ENCODE measurements at places on chromosomes 6 and 20. TPM values are rescaled to one million over a fixed set of nuclear protein-coding genes. Genes with fewer than 3 reads are reported as not detected.

- H3K27ac ChIP-seq: no peak overlapping the region
- peaks cover 1% of the 10 kb centered on the region for H3K4me1 ChIP-seq
- H3K27me3 ChIP-seq: no peaks in the 10 kb centered on the region
- no peak overlapping the region for H3K4me3 ChIP-seq
- H3K36me3 ChIP-seq: no peaks in the 10 kb centered on the region
Observed at GRCh38 chr20:47568019-47568418, 66.3 kb downstream of the NCOA3 start.

- H3K4me1 ChIP-seq: peaks cover 23% of the 10 kb centered on the region
- no peak for DNase-seq
- no peaks in the 10 kb centered on the region for H3K36me3 ChIP-seq
- H3K4me3 ChIP-seq: no peak overlapping the region
- H3K27me3 ChIP-seq: no peaks in the 10 kb centered on the region
Observed at GRCh38 chr6:5497896-5498578, 236.7 kb downstream of the FARS2 start.

- H3K36me3 ChIP-seq: no peaks in the 10 kb centered on the region
- no peaks in the 10 kb centered on the region for H3K4me1 ChIP-seq
- H3K27ac ChIP-seq: no peak overlapping the region
- H3K4me3 ChIP-seq: no peak overlapping the region
- DNase-seq: no peak
- H3K27me3 ChIP-seq: no peaks in the 10 kb centered on the region
Observed at GRCh38 chr20:57857969-57858368, 148.2 kb upstream of the PMEPA1 start.

DNA sequence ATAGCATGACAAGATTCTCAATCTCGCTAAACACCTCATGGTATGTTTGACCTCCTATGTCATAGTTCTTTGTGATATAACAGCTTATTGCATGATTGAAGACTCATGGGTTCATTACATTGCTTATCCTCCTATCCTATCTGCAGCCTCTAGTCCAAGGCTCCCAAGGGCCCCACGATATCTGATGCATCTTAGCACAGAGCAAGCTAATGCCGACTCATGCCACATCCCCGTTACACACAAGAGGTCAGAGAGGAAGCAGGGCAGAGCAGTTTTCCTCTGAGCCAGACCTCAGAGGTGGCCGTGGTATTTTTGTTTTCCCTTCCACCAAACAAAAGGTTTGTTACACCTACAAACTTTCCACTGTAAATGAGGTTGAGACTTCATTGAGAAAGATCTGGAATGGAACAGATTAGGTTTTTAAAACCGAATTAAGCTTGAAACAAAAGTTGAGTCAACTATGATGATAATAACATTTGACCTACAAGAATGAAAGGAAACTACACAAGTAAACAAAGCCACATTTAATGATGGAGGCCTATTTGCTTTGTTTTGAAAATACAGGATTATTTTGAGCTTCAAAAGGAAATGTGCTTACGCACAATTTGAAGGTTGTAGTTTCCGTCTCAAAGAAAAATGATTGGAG, 133.9 kb upstream of the MYLIP start:
- no peaks in the 10 kb centered on the region for H3K27me3 ChIP-seq
- no peak for DNase-seq
- H3K4me3 ChIP-seq: no peak overlapping the region
- H3K4me1 ChIP-seq: peaks cover 13% of the 10 kb centered on the region
- no peaks in the 10 kb centered on the region for H3K36me3 ChIP-seq

DNA sequence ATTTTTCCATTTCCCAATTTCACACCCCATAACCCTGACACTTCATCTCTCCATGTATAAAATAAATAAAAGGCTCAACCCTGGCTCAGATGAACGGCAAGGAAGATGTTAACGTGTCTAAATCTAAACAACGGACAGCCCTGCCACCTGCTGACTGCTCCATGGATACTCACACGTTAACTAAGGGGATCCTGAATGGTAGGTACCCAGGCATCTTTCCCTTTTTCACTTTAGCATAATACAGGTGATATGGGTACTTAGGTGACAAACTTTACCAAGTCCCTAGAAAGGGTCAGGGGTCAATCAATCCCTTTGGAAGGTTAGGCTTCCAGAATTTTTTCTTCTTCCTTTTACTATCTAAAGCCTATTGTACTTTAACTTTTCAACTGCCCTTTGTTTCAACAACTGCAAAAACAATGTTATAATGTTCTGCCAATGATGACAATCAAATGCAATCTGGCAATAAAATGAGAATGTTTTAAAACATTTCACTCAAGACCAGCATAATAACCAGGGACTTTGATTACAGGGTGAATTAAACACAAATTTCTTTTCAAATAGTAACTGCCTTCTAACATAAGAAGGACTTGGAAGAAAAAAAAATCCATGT, 52.4 kb upstream of the IPCEF1 start:
- no peak overlapping the region for H3K4me3 ChIP-seq
- no peaks in the 10 kb centered on the region for H3K36me3 ChIP-seq
- no peaks in the 10 kb centered on the region for H3K27me3 ChIP-seq
- H3K27ac ChIP-seq: no peak overlapping the region
- DNase-seq: no peak

DNA sequence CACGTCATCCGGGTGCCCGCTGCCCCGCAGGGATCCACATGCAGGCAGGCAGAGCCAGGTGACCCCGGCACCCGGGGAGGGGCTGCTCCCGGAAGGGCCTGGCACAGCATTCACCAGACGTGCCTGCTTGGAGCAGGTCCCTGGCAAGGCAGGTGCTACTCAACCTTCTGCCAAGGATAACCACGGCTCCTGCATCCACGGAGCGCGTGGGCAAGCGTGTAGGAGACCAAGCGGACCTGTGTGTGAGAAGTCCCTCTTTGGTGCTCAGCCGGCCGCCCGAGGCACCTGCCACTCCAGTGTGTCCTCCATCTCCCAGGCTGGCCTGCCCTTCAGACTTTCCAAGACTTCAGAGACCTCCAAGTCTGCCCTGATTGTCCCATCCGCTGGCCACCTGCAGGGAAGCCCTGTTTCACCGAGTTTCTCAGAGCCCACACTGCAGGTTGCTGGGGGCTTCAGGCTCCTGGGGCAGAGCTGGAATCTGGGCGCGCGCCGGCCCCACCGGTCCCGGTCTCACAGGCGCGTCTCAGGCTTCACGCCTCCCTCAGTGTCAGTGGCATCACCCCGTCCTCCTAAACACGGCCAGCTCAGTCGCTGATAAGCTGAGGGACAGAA, 124.3 kb downstream of the DLL1 start:
- no peak overlapping the region for H3K4me3 ChIP-seq
- DNase-seq: no peak
- H3K27ac ChIP-seq: no peak overlapping the region
- no peaks in the 10 kb centered on the region for H3K36me3 ChIP-seq

DNA sequence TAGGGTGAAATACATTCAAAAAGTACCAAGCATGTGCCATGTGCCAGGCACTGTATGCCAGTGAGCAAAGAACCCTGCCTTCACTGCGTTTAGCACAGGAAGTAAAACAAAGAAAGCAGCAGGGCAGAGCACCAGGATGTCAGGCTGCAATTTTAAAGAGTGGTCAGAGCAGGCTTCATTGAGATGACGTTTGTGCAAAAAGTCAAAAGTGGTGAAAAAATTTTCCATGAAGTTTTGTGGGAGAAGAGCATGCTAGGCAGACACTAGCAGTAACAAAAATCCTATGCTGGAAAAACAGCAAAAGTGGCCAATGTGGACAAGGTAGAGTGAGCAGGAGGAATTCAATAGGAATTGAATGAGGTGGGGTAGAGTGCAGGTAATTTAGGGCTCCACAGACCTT, 31.3 kb downstream of the AKIRIN2 start:
- H3K4me3 ChIP-seq: no peak overlapping the region
- no peak for DNase-seq
- H3K27me3 ChIP-seq: no peaks in the 10 kb centered on the region
- H3K27ac ChIP-seq: peak overlapping the region; percentile 45
- peaks cover 8% of the 10 kb centered on the region for H3K4me1 ChIP-seq
- peaks cover 20% of the 10 kb centered on the region for H3K36me3 ChIP-seq

DNA sequence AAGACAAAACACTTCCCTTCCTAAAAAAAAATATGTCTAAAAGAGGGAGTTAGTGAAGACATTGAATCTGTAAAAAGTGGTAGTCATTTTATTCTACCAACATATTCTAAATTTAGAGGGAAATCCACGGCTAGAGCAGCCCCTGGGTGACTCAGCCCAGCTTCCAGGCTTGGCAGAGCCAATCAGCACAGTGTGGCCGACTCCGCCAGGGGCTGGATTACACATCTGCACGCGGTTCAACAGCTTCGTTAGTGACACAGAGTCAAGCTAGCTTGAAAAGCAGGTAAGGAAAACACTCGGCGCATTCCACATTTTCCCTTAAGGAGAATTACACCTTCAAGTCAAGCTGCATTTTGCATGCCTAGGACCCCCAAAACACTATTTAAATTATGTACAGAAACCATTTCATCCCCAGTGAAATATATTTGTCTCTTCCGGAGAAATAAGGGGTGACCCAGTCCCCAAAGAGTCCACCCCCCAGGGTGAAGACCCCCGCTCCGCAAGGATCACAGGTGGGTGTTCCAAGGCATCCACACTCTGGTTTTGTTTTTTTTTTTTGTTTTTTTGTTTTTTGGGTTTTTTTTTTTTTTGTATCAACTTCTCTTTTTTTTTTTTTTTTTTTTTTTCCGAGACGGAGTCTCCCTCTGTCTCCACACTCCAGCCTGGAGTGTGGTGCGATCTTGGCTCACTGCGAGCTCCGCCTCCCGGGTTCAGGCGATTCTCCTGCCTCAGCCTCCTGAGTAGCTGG, 58.4 kb upstream of the ARID1B start:
- H3K36me3 ChIP-seq: no peaks in the 10 kb centered on the region
- H3K27me3 ChIP-seq: no peaks in the 10 kb centered on the region
- no peak overlapping the region for H3K4me3 ChIP-seq

DNA sequence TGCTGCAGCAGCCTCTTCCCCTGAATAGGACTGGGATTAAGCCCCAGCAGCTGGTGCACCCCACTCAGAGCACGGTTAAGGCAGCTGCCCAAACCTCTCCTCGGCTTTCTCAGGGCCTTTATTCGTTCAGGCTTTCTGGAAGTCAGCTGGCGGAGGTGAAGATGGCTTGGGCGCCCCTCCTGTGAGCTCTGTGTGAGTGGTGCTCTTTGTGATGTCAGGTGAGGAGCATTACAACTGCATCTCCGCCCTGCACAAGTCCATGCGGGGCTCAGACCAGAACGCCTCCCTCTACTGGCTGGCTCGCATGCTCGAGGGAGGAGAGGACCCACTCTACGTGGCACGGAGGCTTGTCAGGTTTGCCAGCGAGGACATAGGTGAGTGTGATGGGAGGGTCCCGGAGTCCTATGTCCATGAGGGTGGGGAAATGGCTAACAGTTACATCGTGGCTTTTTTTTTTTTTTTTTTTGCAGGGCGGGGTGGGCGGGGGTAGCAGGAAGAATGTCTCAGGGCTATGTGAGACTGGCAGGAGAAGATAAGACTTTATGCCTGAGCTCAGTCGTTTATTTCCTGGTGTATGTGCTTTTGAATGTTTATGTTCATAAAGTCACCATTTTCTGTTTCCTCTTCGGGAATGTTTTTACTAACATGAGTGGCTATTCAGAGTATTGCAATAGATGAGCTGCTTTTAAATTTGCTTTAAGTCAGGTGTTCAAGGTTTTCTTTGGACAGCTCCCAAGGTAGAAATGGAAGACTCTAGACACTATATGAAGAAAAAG, 18.2 kb downstream of the WRNIP1 start:
- H3K36me3 ChIP-seq: no peaks in the 10 kb centered on the region
- no peaks in the 10 kb centered on the region for H3K27me3 ChIP-seq
- no peak overlapping the region for H3K4me3 ChIP-seq

- H3K36me3 ChIP-seq: no peaks in the 10 kb centered on the region
- H3K27me3 ChIP-seq: no peaks in the 10 kb centered on the region
- DNase-seq: no peak
Observed at GRCh38 chr6:169452117-169452868, 198.6 kb upstream of the THBS2 start.

- H3K27ac ChIP-seq: no peak overlapping the region
- no peaks in the 10 kb centered on the region for H3K36me3 ChIP-seq
- H3K27me3 ChIP-seq: no peaks in the 10 kb centered on the region
Observed at GRCh38 chr20:1811621-1812498, 83.3 kb upstream of the SIRPA start.

DNA sequence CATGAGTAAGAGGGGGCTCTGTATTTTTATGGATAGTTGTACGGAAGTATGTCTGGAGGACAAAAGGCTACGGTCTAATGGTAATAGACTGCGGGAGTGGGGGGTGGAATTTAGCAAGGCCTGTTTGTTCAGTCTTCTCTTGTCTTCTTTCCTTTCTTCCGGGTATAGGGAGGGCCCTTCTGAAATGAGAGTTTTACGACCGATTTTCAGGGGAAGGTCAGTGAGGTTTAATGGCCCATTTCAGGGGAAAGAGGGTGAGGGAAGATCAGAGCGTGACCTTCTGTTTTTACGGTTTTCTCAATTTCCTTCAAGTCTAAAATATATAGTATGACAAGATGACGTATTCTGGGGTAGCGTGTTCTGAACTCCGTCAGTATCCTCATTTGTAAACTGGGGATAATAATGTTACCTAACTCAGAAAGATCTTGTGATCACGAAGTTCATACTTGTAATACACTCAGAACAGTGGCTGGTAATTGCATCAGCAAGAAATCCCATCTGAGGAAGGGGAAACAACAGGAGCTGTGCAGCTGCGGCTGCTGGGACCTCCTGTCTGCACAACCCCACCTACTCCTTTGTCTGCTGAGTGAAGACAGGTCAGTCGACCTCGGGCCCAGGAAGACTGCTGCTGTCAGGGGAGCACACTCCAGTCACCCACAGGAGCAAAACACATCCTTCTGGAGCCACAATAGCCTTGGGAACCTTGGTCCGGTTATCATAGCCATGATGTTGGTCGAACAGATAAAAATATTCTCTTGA, 90.4 kb downstream of the MAP3K7 start:
- H3K4me3 ChIP-seq: peak overlapping the region; percentile 22
- H3K27ac ChIP-seq: peak overlapping the region; percentile 89
- H3K36me3 ChIP-seq: no peaks in the 10 kb centered on the region
- DNase-seq: peak; percentile 56
- H3K4me1 ChIP-seq: peaks cover 50% of the 10 kb centered on the region
- H3K27me3 ChIP-seq: no peaks in the 10 kb centered on the region

- H3K4me1 ChIP-seq: no peaks in the 10 kb centered on the region
- H3K4me3 ChIP-seq: no peak overlapping the region
- DNase-seq: no peak
- no peaks in the 10 kb centered on the region for H3K27me3 ChIP-seq
- H3K36me3 ChIP-seq: no peaks in the 10 kb centered on the region
Observed at GRCh38 chr6:53517021-53517420, 27.9 kb downstream of the GCLC start.

DNA sequence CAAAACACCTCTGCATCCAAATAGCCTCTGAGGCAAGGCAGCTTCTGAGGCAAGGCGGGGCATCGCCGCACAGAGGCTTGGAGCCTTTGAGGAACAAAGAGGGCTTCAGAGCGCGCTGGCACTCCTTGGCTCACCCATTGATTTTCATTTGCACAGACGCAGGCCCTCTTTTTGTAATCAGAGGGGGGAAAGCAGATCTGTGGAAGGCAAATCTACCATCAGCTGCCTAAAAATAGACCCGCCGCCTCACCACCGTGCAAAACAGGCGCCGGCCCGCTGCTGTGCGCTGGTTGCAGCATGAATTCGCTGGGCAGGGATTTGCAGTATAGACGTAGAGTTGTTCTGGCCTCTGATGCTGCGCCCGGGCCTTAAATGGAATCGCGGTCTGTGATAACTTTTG, 69.9 kb upstream of the STMND1 start:
- no peaks in the 10 kb centered on the region for H3K27me3 ChIP-seq
- no peak overlapping the region for H3K27ac ChIP-seq
- no peak for DNase-seq
- no peaks in the 10 kb centered on the region for H3K4me1 ChIP-seq

CCN6 gene
- not detected for total RNA-seq

HUS1B gene
- not detected for total RNA-seq

RUNX2 gene
- 0.09 TPM for total RNA-seq

DEFB112 gene
- total RNA-seq: not detected

RAET1L gene
- not detected for total RNA-seq

SHLD1 gene
- total RNA-seq: 5.1 TPM

SLC44A4 gene
- total RNA-seq: 0.32 TPM

SLC26A8 gene
- total RNA-seq: 0.25 TPM

All from neural progenitor cell (in vitro differentiated cells).